ENCODE measurements at places on chromosomes 7 and 10.

DNA sequence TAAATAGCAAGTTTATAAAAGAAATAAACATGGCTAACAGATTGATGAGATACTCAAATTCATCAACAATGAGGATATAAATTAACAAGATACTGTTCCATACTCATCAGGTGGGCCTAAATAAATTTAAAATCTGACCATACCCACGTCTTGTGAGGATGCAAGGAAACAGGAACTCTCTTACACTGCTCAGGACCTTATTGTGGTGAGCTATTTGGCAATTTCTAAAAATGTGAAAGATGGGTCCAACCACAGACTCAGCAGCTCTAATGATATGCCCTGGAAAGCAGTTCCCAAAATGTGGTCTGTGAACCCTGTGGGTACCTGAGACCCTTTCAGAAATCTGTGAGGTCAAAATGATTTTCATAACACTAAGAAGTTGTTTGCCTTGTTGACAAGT is 21.5 kb downstream of the RPP38 start:
- no peak for DNase-seq

DNA sequence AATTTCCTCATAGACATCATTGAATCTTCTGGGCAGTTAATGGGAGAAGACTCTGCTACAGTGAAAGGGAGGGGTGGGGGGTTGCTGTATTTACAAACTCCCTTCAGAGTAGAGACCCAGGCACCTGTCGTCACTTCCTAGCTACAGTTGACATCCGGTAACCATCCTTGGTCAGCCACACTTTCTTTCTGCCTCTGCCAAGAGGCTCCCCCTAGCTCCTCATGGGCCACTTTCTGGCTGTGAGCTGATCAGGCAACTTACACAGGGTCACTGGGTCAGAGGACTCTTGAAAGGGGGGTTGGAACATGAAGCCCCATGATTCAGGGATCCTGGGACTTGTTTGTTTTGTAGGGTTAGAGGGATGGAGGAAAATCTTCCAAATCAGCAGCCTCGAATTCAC is 1.2 kb downstream of the TECPR1 start:
- DNase-seq = no peak

GRCh38 chr10:78197628-78198272 is 164.1 kb downstream of the RPS24 start:
- DNase-seq = no peak

- DNase-seq = peak; percentile 80
Observed at GRCh38 chr7:1447551-1448244, 11.6 kb downstream of the MICALL2 start.

GRCh38 chr7:41702635-41703371 is at the start of gene INHBA:
INHBA (minus strand) TSS chr7:41703090; CDS start chr7:41700374, 2,716 bp downstream.
- DNase-seq = no peak

DNA sequence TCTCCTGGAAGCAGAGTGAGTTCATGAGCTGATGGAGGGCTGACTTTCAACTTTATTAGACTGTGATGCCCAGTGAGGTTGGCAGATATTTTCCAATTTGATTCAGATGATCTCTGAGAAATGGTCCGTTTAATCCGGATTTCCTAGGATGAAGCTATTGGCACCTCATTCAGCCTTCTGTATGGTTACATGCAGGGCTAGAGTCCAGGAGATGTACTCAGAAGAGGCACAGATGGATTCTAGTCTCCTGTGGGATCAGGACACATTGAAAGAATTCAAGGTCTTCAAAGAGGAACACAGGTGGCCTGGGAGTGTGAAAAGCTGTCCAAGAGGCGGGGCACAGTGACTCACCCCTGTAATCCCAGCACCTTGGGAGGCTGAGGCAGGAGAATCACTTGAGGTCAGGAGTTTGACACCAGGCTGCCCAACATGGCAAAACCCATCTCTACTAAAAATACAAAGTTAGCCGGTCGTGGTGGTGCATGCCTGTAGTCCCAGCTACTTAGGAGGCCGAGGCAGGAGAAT is 23.0 kb upstream of the RHEB start:
- no peak for DNase-seq

DNA sequence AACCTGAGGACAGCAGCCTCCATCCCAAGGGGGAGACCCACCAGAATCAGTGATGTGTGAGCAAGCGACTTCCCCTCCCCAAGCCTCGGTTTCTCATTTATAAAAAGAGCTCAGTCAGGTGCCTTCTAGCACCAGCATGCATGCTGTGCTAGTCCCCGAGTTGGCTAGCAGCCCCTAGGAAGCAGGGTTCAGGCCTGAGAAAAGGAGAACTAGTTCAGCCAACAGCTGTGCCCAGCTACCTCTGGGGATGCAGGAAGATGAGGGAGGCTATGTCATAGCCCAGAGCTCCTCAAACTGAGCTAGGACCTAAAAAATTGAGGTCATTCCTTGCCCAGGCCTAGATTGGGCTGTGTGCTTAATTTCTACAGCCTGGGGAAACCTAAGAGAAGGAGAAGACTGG is 13.7 kb downstream of the DRGX start:
- DNase-seq = no peak

DNA sequence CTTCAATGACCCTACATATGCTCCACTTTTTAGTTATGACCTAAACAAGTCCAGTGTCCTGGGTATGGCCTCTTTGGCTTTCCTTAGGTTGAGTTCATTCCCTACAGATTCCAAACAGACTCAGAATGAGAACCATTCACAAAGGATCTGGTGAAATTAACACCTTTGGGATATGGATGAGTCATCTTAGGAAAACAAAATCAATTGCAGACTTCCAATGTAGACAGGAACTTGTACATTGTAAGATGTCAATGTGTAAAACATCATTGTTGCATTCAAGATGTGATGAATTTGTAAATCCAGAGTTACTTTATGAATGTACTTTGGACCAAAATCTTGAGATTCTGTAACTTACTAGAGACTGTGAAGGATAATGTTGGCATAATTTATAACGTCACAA is 43.4 kb upstream of the HECTD2 start:
- no peak for DNase-seq

GRCh38 chr7:83672157-83672556 is 23.2 kb upstream of the SEMA3E start:
- DNase-seq = no peak

DNA sequence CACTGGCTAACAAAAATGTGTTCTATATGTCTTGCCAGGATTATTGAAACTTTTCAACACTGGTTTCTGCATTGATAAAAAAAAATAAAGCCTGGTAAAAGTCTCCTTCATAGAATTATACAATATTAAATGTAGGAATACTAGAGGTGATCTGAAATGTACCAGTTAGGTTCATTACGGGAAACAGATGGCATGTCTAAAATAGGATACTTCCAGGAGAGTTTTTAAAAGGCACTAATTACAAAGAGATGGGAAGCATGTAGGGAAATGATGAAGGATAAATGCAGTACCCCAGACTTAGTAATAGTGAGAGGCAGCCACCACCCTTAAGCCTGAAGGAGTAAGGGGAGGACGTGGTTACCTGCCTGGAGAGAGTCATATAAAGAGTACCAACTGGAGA is 107.0 kb upstream of the NPSR1 start:
- DNase-seq = no peak

DNA sequence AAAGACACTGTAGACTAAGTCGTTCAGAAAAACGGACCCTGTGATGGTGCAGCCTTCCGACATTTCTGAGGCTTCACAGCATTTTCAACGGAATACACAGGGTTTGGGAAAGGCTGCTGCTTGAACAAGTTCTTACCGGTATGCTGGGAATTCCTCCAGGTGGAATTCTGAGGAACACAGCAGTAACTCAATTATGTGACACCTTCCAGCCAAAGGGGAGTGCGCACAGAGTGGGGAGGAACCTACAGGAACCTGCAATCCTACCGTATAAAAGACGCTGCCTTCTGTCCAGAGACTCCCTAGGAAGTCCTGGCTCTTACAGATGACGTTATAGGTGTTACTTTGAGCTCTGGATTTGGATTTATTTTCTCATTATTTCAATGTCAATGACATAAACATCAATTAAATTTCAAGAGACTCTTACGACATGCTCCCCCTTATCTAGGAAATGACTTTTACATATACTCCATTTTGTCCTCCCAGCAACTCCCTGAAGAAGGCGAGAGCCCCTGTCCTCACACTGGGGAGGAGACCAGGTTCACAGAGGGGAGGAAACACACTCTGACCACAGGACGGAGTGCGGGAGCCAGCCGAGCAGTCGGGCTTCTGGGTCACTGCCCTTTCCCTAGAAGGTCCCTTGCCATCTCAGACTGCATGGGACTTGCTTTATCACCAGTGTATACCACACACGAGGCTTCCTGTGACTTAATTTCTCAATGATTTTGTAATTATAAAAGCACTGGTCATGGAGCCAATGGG is 27.9 kb downstream of the VIPR2 start:
- no peak for DNase-seq

DNA sequence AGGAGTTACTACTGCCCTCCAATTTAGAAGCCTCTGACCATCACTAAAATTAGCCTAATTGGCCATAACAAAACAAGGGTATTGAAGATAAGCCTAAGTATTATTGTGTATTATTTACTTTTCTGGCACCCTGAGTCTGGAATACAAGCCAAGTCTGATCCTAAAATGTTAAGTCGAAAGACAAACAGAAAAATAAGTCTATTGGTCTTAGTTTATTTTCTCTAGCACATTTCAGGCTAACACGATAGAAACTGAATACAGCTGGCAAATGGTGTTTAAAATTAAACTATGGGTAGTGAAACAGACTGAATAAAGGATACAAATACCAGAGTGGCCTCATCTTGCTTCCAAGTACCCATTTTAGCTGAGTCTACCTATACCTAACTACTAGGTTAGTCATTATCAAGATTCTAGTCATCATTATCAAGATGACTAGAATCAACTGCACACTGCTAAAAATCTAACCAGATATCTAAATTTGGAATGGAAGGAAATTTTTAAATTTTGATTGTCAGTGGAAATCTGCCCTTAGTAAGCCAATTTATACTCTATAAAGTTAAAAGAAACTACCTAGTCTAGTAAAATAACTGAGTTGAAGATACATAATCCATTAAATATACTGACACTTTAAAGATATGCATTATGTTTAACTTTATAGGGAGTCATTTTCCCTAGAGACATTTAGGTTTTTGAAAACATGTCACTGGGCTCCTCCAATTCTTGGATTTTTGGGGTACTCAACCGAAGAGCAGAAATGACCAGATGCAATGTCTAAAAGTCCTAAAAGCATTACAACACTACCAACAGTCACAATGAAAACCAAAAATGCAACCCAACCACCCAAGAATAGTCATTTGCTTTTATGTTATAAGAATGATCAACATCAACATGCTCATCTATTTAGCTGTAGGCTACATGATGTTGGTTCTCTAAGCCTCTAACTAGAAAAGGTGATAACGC is 80.9 kb downstream of the NT5C2 start:
- no peak for DNase-seq

DNA sequence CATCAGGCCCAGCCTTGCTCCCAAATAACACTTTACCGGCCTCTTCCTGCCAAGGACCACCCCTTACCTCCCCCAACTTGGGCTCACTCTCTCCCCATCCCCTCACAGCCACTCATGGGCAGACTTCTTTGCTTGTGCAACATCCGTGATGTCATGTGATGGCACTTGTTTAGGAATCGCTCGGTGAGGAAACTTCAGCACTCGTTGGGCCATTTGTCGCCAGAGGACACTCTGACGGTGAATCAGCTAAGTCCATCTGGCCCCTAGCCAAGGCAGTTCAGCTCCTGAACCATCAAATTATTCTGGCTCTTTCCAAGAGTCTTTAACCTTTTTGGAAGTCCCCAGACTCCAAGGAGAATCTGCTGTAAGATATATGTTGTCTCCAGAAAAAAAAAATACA is 19.2 kb downstream of the BTBD16 start:
- no peak for DNase-seq

DNA sequence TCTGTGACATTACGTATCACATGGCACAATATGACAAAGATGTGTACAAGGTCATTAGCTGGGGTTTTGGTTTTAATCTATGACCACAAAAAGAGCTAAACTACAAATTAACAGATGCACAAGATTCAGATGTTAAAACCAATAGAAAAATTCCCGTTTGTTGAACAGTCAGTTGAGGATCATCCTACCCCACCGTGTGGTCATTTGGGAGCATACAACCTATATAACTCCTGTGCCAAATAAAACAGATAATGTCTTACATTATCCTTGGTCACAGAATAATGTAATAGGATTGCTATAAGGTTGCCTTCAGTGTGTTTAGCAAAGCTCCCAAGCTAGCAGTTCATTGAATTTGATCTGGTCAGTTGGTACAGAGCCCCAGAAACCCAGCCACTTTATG is 28.2 kb downstream of the ASNS start:
- DNase-seq = no peak

DNA sequence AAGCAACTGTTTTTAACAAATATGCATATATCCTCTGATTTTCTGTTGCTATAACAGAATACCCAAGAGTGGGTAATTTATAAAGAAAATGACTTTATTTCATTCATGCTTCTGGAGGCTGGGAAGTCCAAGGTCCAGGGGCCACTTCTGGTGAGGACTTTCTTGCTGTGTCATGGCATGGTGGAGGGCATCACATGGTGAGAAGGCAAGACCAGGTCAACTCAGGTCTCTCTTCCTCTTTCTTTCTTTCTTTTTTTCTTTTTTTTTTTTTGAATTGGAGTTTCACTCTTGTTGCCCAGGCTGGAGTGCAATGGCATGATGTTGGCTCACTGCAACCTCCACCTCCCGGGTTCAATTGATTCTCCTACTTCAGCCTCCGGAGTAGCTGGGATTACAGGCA is 303.0 kb upstream of the C7orf33 start:
- no peak for DNase-seq

- DNase-seq = no peak
Observed at GRCh38 chr10:132417257-132417910, 20.4 kb downstream of the PWWP2B start.

DNA sequence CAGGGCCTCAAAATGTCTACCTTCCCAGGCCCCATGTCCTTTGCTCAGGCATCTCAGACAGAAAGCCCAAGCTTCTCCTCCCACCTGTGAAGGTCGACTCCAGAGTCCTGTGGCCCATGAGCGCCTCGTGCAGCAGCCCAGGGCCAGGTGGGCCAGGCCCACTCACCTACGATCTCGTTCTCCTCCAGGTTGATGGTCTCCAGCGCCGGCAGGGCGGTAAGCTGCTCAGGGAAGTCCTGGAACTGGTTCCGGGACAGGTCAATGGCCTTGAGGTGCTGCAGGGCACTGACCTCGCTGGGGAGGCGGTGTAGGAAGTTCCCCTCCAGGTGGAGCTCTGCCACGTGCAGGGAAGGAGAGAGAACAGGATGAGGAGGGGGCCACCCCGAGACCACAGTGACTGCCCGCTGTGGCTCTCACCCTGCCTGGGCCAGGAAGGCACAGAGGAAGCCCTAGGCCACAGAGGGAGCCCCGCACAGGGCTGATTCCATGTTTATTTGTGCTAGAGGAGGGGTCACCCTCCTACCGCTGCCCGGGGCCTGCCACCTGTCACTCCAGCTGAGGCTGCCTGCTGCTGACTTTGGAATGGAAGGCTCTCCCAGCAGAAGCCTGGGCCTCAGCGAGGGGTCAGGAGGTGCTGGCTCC is 40.0 kb upstream of the NPFFR1 start:
- no peak for DNase-seq

DNA sequence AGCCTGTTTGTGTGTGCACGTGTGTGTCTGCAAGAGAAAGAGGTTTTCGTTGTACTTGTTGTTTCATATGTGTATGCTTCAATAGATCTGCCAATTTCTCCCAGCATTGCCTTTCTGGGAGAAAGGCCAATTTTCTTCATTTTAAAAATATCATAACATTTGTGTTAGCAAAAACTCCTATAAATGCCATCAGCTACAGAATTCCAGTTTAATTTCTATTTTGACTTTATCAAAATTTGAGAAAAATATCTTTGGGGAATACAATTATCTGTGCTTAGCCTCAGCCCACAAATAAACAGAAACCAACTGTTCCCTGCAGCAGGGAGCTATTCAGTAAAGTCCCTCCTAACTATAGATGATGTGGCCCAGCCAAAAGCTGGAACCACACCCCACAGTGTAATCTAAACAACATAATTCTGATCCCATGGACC is 68.3 kb upstream of the MGMT start:
- DNase-seq = no peak

Data from globus pallidus (tissue), 1 donor.